ENCODE measurements at places on chromosomes 16 and 17. TPM values are rescaled to one million over a fixed set of nuclear protein-coding genes. Genes with fewer than 3 reads are reported as not detected.

PROCA1 gene
- 0.36 TPM for total RNA-seq

CTF1 gene
- total RNA-seq = 0.56 TPM

CTRB2 gene
- not detected for total RNA-seq

SLC2A4 gene
- total RNA-seq = under 0.01 TPM

TNK1 gene
- under 0.01 TPM for total RNA-seq

GPATCH8 gene
- 13.3 TPM for total RNA-seq

SLFN14 gene
- not detected for total RNA-seq

NME4 gene
- 123 TPM for total RNA-seq

CCDC200 gene
- total RNA-seq = not detected

CMTM2 gene
- total RNA-seq = not detected

KRT32 gene
- total RNA-seq = not detected

PIRT gene
- not detected for total RNA-seq

SNX11 gene
- 11.7 TPM for total RNA-seq

RNU2-1 gene
- total RNA-seq = not detected
